ENCODE measurements at places on chromosomes 7 and 10.

DNA sequence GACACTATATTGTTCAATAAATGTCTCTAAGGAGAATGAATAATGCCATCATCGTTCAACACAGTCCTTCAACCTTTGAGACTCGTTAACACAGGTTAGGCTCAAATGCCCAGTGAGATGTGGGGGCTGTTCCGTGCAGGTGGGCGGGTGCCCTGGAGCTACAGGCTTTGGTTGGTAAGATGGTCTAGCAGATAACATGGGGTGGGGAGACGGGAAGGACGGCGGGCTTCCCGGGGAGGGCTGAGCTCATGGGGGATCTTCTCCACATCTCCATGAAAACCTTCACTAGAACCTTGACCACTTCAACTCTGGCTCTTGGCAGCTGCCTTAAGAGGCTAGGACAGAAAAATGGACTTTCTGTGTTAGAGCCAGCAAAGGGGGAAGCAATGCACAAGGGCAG is 134.1 kb upstream of the TCERG1L start:
- no peak for DNase-seq

- no peak for DNase-seq
These were observed 13.9 kb upstream of the HSPA12A start for GRCh38 chr10:116756277-116756676.

- DNase-seq = no peak
These were observed 183.9 kb downstream of the SGMS1 start for GRCh38 chr10:50439806-50440205.

GRCh38 chr7:2420216-2420933 is 17.0 kb downstream of the CHST12 start:
- DNase-seq = no peak

DNA sequence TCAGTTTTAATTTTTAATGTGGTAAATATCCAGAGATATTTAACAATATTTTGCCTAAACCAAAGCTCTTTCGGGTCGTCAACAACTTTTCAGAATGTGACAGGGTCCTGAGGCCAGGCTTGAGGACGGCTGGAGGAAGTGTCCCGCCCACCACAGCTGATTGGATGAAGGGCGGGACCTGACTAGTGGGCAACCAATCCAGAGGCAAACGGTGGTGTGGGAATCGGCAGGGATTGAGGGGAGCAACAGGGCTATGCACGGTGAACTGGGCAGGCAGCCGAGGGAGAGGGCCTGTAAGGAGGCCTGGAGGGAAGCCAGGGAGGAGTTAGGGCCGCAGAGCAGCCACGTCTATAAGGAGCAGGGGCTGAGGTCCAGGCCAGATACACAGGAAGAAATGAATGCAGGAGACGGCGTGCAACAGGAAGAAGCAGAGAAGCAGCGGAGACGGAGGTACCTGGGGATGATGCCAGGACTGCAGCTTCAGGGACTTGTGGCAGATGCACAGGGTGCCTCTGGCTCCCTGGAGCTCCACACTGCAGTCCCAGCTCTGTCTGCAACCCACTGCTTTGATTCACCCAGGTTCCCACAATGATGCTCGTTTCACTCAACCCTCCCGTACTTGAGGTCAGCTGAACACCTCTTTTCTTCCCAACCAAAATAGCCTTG is 46.1 kb upstream of the ZMIZ1 start:
- DNase-seq = no peak

- no peak for DNase-seq
These were observed 40.8 kb downstream of the RBM33 start for GRCh38 chr7:155685070-155685790.

GRCh38 chr7:89357121-89357520 is 561.6 kb upstream of the TEX47 start:
- DNase-seq = no peak

GRCh38 chr10:123870260-123870659 is 21.3 kb downstream of the CPXM2 start:
- DNase-seq = no peak

DNA sequence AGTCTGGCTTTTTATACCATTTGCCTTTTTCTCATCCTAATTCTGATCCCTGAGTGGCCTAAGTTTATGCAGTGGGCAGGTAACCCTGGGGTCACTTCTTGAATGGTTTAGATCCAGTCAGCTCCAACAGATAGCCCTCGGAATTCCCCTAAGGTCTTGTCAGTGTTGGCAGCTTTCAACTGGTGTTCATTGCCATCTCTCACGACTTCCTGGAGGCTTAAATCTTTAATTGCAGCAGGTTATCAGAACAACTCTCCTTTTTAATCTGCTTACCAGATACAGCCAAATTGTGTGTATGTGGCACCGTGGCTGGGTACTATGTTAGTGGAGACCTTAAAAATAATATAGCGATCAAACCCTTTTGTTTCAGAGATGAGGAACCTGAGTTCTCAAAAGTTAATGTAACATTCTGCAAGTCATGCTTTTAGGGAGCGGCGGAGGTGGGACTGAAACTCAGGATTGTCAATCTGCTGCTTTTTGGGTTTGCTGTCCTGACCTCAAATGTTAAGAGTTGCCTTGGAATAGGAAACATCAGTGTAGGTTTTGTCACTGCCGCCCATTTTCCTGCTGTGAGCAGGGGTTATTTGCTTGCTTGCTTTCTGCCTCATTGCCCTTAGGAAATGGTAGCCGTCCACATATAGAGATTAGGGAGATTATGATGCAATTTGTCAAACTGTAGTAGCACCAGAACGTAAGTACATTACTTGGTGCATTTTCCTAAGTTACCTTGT is 818 bp downstream of the DLD start:
- DNase-seq = no peak

GRCh38 chr10:104309980-104310978 is 28.0 kb downstream of the ITPRIP start:
- DNase-seq = no peak

DNA sequence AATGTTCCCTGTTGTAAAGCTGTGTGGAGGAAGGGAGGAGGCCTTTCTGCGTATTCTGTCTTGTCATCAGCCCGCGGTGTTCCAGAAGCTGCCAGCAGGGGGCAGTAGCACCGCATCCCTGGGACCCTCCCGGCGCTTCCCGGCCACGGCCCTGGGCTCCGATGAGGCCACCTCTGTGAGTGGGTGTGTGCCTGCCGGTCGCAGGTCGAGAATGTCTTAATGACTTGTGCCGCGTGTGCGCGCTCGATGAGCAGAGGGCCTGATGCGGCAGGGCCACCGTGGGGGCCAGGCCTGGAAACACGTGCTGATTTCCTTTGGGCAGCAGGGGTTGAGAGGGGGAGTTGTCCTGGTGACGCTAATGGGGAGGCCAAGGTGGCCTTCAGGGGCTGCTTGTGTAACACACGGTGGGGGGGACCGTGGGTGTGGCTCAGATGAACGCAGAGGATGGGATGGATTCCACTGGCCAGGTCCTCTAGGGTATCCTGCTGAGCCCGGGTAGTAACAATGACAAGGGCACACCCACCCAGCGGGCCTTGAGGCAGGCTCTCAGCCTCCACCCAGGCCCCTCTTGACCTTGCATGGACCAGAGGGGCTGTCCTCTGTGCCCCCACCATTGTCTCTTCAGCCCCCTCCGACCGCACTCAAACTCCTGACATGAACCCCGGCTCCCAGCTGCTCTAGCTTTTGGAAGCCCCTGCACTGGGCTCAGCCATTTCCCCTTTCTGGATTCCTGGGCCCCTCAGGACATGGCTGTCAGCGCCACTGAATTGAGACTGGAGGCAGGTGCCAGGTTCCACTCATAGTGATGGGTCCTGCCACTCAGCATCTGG is 135.9 kb upstream of the PODXL start:
- no peak for DNase-seq

DNA sequence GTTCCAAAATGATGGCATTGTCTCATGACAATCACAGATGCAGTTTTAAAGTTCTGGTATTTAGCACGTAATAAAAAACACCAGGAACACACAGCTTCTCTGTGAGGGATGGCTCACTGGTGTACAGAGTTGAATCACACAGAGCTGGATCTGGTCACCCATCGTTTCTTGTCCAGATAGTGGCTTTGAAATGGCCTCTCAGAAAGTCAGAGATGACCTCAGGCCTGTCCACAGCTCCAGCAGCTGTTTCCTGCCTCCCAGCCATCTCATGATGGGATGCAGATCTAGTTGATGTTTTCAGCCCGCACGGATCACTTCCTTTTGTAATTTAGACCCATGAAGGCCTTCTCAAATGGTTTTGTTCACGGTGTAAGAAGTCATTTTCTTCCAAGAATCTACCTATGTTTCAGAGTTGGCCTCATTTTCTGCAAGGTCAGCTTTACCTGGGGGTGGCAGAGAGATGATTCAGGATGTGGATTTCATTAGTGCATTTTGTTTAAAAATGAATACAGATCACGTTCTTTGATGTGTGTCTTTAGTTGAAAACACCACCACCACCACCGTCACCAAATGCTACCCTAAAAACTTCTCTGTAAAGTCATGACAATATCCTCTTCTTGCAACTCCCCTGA is 166.2 kb downstream of the SNX10 start:
- DNase-seq = no peak

DNA sequence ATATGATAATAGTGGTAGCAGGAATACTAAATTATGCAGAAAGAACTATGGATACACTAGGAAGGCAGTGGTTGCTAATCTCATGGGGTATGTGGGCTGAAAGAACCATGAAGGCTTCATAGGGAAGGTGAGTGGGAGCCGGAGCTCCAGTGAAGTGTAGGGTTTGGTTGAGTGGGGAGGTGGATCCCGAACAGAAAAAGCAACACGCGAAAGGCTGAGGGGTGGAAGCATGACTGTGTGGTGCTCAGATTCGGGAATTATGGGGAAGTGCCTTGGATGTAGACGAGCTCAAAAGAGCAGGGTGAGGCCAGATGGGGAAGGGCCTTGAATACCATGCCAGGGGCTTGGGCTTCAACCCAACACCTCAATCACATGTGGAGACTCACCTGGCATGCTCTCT is 715.1 kb downstream of the TYW1 start:
- DNase-seq = no peak

DNA sequence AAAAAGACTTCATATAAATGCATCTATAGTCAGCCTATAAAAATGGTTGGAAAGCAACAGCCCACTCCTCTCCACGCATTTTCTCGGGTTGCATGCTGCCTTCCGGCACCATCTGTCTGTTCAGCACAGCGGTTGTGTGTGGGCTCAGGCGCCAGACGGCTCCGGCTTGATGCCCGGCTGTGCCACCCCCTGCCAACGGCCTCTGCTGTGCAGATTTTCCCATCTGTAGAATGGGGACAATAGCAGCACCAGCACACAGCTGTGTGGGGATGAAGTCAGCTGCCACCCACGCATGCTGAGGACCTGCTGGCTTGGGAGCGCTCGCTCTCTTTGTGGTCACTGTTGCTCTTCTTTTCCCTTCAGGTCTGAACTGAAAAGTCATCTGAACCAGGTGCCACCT is 19.5 kb downstream of the PRKAG2 start:
- DNase-seq = no peak

GRCh38 chr7:72337390-72338167 is 74.6 kb downstream of the CALN1 start:
- DNase-seq = no peak

DNA sequence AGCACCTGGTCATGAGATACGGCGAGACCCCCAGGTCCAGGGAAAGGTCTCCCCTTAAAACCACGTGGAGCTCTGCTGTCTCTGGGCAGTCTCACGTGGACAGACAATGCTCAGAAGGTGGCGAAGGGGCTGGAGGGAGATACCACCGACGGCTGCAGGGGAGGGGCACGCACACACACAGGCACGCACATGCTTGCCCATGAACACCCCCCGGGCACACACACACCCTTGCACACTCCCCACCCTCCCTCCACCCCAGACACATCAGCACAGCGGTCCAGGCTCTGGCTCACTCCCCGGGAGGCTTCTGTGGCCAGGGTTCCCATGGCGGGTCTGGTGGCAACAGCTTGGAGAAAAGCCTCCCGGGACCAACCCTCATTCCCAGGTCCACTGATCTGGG is 52.4 kb upstream of the TNRC18 start:
- DNase-seq = no peak

DNA sequence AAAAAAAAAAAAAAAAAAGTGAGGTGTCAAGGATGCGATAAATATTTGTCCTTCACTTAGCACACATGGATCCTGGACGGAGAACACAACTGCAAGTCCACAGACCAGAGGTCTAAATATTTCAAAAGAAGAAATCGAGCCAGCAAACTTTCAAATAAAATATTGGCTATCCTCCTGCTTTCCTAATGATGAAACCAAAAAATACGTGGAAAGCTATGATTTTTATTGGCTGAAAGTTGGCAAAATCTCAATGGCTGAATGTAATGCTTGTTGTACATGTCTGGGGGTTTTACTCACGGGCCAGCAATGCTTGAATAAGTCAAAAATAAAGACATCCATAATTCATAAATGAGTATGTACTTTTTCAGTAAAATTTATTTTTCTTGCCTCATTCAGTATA is 19.0 kb upstream of the MGMT start:
- DNase-seq = no peak
